ENCODE measurements at places on chromosomes 7 and 10.

DNA sequence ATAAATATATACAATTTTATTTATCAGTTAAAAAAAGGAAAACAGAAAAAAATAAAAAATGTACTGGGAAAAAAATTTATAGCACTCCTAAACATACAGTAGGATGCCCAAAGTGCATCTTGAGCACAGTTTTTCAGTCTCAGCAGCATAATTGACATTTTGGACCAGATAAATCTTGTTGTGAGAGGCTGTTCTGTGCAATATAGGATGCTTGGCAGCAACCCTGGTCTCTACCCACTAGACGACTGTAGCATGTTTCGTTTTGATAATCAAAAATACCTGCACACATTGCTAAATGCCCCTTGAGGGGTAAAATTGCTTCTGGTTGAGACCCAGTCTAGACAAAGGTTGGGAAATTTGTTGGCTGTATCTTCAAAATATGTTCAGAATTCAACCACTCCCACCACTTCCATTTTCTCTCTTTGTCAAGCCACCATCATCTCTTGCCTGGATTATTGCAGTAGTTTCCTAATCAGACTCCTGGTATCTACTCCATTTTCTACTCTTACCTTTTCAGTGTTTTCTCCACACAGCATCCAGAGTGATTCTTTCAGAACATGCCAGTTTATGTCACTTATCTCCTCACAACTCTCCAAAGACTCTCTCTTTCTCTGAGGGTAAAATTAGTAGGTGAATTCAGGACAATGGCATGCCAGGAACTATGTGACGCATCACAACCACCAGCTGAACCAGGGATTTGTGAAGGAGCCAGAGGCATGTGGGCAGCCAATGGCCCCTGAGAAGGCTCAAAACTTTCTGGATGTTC, 91.4 kb downstream of the GPR85 start:
- no peak for DNase-seq

DNA sequence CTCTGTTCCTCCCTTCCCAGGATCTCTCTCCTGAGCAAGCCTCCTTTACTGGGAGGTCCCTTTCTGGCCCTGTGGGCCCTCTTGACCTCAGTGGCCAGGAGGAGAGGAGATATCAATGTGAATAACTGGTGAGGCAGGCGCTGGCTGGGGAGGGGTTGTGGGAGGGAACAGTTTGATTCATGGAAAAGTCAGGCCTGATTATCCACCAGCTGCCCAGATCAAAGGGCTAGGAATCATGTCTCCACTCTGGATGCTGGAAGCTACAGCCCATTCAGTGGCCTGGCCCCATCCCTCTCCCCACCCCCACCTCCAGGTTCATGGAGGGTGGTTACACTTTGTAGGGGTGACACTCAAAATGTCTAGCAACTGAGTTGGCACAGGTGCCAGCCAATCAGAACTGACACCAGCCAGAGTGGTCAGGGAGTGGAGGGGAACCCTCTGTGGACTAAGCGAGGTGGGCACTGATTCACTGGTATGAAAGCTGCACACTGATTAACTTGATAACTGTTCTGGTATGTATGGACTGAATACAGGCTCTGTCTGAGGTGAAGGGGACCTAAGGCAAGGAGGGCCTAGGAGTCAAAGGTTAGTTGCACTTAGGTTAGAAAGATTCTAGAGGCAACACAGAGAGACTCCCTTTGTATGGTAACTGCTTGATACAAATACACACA, 4.8 kb downstream of the PRRT4 start:
- no peak for DNase-seq

- no peak for DNase-seq
Measured at GRCh38 chr10:22453320-22453719, 108.0 kb downstream of the SPAG6 start.

DNA sequence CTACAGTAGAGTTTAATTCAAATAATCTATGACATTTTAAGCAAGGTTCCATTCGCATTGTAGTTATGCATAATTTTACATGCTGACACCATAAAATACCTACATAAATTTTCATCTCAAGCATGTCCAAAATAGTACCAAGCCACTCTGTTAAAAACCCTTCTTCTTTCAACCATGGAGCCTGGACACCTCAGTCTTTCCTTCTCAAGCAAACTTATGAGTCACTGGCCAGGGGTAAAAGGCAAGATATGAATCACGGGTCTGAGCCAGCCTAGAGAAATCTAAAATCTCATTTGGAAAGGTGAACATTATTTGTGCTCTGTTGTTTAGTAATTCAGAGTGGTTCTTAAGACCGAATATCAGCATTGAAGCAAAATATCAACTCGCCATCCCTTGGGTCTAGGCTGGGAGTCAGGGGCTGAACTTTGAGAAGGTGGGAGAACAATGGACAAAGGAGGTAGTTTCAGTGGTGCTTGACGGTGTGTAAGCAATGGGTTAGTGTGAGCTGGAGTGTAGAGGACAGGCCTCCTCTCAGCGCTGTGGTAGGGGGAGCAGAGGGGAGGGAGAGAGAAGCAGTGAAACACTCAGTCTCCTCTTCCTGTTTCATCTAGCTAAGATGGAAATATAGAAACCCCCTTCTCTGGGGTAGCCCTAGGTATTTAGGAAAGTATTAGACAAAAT, 19.1 kb upstream of the GPAM start:
- no peak for DNase-seq

GRCh38 chr7:156145184-156145583, 332.9 kb upstream of the SHH start:
- DNase-seq: no peak

GRCh38 chr10:77846718-77847311, 79.7 kb downstream of the DLG5 start:
- DNase-seq: peak; percentile 87

DNA sequence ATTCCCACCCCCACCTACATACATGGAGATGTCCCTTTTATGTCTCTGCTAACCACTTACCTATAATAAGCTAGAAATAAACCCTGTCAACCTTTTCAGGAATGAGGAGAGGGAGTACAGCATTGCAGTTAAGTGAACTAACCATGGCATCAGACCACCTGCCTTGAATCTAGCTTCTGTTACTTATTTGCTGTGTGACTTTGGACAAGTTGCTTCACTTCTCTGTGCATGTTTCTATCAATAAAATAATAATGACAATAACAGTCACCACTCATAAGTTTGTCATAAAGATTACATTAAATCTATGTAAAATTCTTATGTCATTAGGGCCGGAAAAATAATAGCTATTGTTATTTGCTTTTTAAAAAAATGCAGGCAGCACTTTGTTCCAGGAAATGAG, 881.1 kb upstream of the AUTS2 start:
- no peak for DNase-seq

DNA sequence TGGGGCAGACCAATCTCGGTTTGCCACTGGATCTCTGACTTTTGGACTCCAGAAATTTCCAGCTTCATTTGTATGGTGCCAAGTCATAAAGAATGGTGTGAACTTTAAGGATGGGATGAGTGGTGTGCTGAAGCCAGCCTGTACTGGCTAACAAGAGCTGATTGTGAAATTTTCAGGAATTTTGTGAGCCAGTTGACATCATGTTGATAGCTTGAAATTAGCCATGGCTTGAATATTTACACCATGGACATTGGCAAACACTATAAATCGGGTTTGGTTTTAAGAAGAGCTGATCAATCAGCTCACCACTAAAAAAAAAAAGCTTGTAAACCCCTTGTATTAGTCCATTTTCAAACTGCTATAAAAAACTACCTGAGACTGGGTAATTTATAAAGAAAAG, 14.1 kb upstream of the MYH16 start:
- DNase-seq: no peak

DNA sequence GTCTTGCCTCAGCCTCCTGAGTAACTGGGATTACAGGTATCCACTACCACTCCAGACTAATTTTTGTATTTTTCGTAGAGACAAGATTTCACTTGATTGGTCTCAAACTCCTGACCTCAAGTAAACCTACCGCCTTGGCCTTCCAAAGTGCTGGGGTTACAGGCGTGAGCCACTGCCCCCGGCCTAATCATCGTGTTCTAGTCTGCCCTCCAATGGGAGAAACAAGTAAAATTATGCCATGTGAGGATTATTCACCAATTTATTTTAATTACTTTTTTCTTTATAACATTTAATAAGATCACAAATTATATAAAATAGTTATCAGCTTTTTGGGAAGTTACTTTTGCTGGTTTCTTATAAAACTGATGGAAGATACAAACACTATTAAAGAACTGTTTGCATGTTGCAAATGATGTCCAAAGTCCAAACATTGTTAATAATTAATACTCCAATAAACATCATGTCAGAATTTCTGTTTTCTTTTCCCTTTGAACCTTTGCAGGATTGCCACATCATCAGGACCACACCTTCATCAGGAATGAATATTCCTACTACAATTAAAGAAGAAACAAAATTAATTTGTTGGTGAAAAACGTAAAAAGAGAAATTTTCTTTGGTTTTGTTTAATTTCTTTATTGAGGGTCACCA, 786 bp upstream of the AKR1C4 start:
- DNase-seq: no peak

- no peak for DNase-seq
Measured at GRCh38 chr10:123149162-123149567, 1.2 kb downstream of the HMX2 start.

DNA sequence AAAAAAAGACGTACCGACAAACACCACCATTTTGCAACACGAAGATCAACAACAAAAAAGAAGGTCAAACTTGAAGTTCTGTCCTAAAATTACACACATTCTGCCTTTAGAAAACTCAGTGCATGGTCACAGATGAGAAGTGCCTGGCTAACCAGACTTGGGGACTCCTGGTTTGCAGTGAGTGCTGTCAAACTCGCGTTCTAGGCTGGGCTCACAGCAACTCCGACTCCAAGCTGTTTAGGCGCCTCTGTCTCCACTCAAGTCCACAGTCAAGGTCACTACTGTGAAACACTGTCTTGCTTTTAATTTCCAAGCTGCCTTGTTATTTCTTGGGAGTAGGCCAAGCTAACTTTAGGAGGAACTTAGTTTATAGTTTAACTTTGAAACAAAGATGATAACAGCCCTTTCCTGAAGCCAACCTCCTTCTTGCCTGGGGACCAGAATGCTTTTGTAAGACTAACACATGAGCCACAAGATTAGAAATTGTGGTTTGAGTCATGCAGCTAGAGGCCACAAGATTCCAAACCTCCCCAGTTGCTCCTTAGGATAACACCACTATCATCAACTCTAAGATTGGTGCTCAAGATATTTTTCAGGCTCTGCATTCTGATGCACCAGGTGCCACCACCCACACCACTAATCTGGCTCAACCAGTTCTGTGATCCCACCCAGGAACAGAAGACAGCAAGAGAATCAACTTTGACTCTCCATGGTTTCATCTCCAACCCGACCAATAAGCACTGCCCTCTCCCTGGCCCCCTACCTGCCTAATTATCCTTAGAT, 1.1 kb upstream of the DNAAF5 start:
- no peak for DNase-seq

DNA sequence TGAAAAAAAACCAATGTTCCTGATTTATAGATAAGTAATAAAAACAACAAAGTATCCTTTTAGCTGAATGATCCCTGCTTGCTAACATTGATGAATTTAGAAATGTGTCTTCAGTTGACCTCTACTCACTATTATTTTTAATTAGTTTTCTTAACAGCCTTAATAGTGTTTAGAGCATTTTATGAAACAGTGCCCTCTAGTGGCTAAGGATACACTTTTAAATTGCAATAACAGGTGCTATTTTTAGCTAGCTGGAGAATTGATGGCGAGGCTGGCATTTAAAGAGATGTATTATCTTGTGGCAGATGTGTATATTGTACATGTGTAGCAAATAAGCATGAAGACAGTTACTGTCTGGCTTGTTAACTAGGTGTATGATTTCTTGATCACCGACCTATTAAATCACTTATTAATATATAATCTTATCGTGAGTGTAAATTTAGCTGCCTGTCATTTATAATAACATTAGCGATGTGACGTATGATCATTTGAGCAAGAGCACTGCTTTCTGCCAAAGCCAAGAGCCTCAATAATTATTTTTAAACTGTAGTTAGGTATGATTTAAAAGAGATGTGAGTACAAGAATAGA, 451.9 kb downstream of the DPP6 start:
- DNase-seq: no peak

GRCh38 chr10:125692601-125693523, 9.9 kb upstream of the TEX36 start:
- DNase-seq: no peak

DNA sequence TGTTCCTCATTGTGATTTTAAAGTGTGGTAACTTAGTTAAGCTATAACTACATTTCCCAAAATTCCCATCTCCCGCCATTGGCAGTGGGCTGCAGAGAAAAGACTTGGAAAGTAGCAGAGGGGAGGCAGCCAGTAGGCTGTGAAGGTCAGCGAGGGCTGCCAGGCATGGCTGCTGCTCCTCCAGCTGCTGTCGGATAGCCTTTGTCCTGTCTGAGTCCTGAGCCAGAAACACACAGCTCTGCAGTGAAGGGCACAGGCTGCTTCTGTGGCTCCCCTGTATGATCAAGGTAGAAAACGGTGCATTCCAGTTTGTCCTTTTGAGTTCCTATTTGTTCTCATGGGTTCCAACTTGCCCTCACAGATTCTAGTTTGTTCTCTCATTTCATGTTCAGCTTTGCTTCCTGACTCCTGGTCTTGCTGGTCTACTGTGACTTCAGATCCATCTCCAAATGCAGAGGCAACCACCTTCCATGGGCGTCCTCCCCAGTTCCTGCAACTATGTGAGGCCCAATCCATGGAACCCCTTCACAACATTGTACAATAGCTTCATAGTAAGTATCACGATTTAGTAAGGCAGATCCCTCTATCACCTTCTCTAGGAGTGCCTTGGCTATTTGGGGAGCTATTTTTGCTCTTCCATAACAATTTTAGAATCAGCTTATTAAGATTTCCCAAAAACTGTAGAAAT, 31.7 kb downstream of the SYPL1 start:
- no peak for DNase-seq

- peak; percentile 55 for DNase-seq
Measured at GRCh38 chr10:31620226-31621151, 301.5 kb downstream of the ZEB1 start.

- no peak for DNase-seq
Measured at GRCh38 chr10:96891840-96892239, 59.7 kb downstream of the LCOR start.

GRCh38 chr7:112571852-112572607, 91.2 kb downstream of the LSMEM1 start:
- no peak for DNase-seq

DNA sequence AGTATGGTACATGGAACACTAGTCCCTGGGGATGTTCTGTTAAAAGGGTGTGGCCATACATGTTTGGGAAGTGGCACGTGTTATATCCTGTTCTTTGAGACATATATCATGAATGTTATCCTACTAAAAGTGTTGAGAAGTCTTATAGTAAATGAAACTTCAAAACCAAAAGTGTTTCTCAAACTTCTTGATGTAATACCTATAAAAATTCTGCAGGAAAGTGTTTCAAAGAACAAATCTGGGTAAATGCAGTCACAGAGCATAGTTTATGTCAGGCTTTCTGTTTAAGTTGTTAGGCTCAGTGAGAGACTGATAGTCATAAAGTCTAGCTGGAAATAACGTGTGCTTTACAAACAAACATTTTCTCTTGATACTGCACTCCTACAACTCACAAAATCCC, 273.7 kb downstream of the KIF20B start:
- DNase-seq: no peak

GRCh38 chr10:3295582-3296151, 123.1 kb upstream of the PITRM1 start:
- DNase-seq: no peak

- DNase-seq: peak; percentile 68
Measured at GRCh38 chr7:47581438-47581803, 490 bp downstream of the TNS3 start.

GRCh38 chr7:128005117-128005516, 26.1 kb downstream of the LRRC4 start:
- no peak for DNase-seq

Measured in ecto neural progenitor cell (in vitro differentiated cells).